CD4-positive, alpha-beta T cell (primary cell): ENCODE measurements at places on chromosomes 7 and 10. TPM values are rescaled to one million over a fixed set of nuclear protein-coding genes. Genes with fewer than 3 reads are reported as not detected.
A peak's percentile ranks its signal among the peaks of the same experiment; 100 is the strongest.

DNA sequence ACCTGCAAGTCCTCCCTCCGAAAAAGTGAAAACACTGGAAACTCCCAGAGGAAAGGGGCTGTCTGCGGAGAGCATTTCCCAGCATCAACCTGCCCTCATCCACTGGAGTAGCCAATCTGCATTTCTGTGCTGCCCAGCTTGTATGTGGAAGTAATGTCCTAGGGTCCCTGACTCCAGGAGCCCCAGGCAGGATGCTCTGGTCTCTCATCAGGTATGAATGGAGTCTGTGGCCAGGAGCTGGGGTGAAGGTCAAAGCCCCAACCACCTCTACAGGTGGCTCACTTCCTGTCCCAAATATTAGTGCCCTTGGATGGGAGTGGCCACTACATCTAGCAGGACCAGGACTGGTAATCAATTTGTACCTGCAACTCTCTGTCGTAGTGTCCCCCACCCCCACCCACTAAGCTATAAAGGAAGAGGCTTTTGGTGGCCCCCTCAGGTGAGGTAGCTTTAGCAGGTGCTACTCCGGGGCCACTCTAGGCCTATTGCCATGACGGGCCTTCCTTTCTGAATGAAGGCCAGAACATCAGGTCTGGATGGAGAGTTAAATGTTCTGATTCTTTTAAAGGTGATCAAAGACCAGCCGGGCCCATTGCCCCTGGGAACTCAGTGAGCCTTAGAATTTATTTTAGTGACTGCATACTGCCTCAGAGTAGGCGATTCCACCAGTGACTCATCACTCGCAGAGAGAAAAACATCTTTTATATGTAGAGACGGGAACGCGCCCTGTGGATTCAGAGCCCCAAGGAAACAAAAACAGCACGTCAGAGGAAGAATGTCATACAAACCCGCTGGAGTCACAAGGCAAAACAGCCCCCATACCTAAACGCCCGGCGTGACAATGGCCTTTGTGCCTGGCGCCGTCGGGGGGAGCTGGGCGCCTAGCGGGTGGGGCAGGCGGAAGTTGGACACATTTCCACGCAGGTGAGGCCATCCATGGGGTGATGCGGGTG lies 13.0 kb downstream of the EN2 start:
- no peak for DNase-seq

- no peak for DNase-seq
These were observed 100.4 kb upstream of the MACROH2A2 start for GRCh38 chr10:69952069-69952800.

SERPINE1 gene
- 0.11 TPM for total RNA-seq

COL1A2 gene
- 0.28 TPM for total RNA-seq

DNA sequence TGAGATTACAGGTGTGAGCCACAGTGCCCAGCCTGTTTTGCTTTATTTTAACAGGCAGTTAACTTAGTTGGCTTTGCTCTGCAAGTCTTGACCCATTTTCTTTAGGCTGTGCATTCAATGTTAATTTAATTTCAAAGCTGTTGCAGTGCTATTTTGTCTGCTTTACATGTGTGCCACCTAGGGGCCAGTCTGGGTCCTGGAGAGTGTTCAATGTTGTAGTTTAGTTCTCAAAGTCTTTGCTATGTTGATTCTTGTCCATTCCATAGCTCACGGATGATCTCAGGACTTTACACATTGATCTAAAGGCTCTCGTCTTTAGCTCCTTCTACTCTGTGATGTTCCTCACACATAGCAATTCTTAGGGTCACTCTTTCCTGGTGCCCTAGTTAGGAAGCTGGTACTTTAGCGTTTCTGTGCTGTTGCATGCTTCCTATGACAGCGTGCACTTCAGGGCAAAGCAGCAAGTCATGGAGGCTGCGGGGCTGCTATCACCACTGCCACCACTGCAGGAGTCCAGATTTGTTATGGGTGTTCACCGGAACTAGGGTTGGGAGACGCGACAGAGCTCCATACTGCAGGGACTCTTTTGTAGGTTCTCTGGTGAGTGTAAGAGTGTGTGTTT lies 16.4 kb upstream of the ABCA13 start:
- DNase-seq = peak; percentile 4

C7orf33 gene
- not detected for total RNA-seq

DNA sequence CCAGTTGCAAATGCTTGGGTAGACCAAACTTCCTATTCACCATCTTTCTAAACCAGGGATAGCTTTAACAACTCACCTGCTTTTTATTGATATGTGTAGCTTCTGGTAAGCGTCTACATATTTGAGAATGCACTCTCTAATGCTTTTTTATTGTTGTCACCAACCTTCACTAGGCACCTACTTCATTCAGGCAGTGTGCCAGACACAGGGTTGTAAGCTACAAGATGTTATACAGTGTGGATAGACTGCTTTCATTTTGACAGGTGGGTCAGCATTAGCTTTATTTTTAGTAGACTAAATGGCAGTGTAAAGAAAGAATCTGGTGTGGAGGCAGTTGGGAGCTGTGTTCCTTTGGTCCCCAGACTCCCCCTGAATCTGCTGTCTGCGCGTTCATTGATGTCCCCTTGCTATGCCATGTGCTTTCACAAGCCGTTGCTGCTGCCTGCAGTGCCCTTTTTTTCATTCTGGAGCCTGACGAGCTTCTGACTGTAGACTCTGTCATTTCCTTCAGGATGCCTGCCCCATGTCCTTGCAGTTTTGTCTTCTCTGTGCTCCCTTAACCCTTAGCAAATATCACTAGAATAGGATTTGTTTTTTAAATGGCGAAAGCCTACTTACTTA lies 32.1 kb downstream of the NRF1 start:
- DNase-seq = no peak

PIP gene
- not detected for total RNA-seq

DNA sequence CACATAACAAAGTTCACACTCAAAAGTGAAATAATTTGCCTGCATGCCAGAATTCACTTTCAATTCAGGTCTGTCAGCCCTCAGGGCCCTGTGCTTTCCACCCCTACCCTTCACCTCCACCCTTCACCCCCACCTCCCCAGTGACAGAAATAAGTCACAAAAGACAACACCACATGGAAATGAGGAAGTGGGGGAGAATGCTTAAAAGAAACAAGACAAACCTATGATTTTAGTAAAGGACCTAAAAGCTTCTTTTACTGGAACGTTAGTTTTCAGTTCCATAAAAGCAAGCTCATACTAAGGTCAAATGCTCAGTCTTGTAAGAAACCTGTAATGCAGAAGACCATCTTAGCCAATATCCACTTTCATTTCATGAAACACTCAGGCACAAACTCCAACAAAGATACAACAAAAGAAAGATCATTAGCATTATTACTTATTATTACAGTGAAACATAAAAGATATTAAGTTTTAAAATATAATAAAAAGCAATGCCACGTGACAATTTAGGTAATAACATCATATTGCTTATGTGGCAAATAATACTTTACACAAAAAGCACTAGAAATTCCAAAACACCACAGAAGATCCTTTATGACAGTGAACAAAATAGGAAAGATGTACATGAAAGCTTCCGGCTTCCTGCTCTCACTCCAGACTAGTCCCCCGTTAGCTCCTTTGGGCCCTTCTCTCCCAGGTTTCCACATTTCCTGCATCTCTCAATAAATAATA lies 112.1 kb downstream of the LMBR1 start:
- no peak for DNase-seq

- DNase-seq = no peak
These were observed 36.0 kb upstream of the ABLIM1 start for GRCh38 chr10:114694062-114694461.

GRCh38 chr7:129829737-129830631 lies 122.8 kb downstream of the UBE2H start:
- peak; percentile 38 for DNase-seq

GRCh38 chr7:137618748-137619147 lies 228.0 kb downstream of the DGKI start:
- DNase-seq = no peak

SEMA3D gene
- total RNA-seq = not detected

DNA sequence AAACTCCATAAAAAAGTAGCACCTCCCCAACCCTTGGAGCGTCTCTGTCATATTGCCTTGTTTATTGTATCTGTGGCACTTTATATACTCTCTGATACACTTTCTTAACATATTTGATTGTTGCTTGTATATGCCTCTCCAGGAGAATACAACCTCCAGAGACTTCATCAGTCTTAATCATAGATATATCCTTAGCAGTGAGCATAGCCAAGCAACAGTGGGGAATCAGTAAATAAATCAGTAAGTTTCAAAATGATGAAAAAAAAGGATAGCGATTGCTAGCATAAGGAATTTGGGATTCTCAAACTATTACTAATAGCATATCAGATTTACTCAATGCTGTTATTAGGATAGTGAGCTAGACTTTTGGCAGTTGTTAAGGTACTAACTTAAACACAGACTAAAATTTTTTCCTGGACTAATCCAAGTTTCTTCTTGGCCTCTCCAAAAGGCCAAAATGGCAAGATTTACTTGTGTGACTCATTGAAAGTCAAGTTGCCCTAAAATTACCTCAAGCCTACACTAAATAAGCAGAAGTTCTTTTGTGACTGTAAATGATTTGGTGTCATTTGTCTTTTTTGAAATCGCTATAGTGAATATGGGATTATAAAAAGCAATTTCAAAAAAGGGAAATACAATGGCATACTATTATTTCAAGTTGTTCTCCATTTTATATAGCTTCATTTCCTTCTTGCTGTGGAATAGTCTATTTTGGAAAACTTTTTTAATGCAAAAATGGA lies 177.9 kb downstream of the CHN2 start:
- DNase-seq = no peak

DNA sequence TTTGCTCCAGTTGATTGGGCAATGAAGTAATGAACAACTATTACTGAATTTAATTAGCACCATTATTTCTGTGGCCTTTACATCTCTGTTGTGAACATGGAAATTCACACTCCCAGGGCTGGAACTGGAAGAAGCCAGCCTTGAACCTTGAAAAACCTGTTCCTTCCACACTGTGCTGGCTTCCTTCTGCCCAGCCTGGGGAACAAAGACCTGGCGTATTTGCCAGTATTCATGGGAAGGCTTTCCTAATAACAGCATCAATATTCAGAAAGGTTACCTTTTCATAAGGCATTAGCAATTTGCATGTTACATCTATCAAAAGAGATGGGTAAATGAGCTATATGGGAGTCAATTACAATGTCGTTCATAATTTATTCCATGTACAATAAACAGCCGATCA lies 1.3 kb downstream of the C10orf90 start:
- no peak for DNase-seq

- no peak for DNase-seq
These were observed 15.8 kb upstream of the AGMO start for GRCh38 chr7:15577600-15577999.

DNA sequence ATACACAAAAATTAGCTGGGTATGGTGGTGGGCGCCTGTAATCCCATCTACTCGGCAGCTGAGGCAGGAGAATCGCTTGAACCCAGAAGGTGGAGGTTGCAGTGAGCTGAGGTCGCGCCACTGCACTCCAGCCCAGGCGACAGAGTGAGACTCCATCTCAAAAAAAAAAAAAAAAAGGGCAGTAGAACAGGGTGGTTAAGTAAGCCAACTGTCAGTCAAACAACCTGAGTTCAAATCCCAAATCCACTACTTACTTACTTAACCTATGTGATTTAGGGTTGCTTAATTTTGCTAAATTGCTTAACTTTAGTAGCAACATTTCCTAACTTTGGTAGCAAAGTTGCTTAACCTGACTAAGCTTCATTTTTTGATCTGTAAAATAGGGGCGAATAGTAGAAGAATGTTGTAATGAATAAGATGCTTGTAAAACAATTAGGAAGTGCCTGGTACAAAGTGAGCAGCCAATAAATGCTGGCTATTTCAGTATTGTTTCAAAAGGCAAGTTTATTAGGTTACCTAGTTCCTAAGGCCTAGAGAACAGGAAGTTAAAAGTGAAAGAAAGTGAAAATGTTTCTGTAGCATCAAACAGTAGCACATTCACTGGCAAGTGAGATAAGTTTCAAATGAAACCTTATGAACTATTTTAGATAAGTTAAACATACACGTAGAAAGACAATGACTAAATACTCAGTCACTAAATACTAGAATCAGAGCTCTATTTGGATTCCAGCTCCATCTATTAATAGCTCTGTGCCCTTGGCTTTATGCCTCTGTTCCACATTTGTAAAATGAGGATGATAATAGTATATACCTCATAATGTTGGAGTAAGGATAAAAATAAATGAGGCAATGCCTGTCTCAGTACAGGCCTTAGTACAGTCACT lies 64.3 kb downstream of the HOXA1 start:
- DNase-seq = no peak

GRCh38 chr7:101614098-101614938 lies 14.8 kb downstream of the MYL10 start:
- no peak for DNase-seq

DNA sequence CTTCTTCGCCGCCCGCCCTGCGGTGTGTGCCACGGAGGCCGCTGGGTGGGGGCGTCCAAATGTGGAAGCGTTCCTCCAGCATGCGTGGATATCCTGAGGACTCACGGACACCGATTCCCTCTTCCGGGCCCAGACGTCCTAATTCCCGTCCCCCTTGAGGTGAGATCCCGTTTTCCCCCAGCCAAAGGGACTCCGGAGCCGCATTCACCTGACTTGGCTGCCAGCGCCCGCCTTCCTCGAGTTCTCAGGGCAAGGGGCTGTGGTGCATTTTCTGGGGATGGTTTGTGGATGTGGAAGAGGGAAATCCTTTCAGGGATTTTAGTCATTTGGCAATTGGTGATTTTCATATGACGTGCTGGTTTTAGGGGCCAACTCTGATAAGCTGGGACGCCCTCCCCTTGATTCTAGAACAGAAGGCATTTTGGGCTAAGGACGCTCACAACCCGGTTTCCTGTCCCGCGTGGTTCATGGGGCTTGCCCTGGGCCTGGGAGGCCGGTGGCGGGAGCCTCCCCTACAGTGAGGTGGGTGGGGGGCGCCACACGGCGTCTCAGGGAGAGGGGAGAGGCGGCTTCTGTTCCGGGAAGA lies 165.4 kb downstream of the ACTR3B start:
- no peak for DNase-seq

- DNase-seq = no peak
These were observed 668.2 kb downstream of the KCNMA1 start for GRCh38 chr10:76969366-76969948.

ING3 gene
- total RNA-seq = 37.9 TPM

DNA sequence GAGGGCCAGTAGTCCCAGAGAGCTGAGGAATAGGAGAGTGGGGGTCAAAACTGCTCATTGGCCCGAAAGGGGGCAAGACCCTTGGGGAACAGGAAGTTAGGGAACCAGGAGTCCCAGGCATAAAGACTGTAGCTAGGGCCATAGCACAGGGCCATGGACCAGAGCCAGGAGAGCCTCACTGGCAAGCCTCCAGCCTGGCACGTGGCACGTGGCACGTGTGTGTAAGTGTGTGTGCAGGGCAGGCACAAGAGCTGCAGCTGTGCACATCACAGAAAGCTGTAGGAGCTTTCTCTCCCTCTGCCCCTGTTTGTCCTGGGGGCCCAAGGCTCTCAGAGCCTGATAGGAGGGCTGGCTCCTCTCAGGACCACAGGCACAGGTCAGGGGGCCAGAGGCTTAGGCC lies 47.8 kb upstream of the SLF2 start:
- DNase-seq = no peak

GRCh38 chr10:45373003-45373575 lies 927 bp upstream of the ALOX5 start:
- no peak for DNase-seq
